HAP-1 (cell line): ENCODE measurements at places on chromosomes 5 and 9.
A peak's percentile ranks its signal among the peaks of the same experiment; 100 is the strongest.

- DNase-seq: peak; percentile 82
Measured at GRCh38 chr9:3497857-3498256, 27.9 kb downstream of the RFX3 start.

DNA sequence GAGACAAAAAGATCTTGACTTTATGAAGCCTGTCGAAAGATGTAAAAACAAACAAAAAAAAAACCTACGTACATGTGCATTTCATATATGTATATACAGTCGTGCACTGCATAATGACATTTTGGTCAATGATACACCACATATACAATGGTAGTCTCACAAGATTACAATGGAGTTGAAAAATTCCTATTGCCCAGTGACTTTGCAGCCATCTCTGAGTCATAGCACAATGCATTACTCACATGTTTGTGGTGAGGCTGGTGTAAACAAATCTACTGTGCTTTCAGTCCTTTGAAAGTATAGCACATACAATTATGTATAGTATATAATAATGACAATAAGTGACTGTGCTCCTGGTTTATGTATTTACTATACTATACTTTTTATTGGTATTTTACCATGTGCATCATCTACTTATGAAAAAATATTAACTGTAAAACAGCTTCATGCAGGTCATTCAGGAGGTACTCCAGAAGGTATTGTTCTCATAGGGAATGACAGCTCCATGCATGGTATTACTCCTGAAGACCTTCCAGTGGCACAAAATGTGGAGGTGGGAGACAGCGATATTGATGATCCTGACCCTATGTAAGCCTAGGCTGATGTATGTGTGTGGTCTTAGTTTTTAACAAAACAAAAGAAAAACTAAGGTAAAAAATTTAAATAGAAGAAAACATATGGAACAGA is 73.7 kb upstream of the FST start:
- DNase-seq: no peak

- no peak for DNase-seq
Measured at GRCh38 chr5:124724357-124725039, 21.9 kb downstream of the ZNF608 start.

GRCh38 chr9:113516840-113517577 is 53.5 kb downstream of the RGS3 start:
- no peak for DNase-seq
